Hepatocyte (in vitro differentiated cells): ENCODE measurements at places on chromosomes 5 and 9.

- DNase-seq, result no peak
These were observed 102.8 kb downstream of the PLK2 start for GRCh38 chr5:58357121-58357520.

GRCh38 chr5:151285683-151286082 lies 17.9 kb downstream of the SLC36A3 start:
- no peak for DNase-seq

GRCh38 chr5:38905516-38905915 lies 59.7 kb downstream of the OSMR start:
- no peak for DNase-seq

DNA sequence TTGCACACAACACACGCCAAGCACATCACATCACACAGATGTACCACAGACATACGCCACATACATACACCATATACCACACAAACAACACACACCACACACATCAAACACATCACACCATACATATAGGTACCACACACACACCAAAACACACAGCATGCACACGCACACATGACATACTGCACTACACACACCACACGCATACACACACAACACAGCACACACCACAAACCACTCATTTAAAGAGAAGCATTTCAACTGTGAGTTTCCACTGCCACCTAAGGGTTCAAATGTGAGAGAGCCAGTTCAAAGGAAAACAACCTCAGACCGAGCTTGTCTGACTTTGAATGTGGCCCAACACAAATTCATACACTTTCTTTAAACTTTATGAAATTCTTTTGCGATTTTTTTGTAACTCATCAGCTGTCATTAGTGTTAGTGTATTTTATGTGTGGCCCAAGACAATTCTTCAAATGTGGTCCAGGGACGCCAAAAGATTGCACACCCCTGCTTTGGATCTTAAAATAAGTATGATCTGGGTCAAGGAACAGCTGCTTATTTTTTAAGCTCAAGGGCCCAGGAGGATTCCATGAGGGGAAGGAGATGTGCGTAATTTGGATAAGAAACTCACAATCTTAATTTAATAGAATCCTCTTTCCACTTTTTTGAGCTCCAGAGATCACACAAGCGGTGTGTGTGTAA lies 494.6 kb downstream of the GADD45G start:
- peak; percentile 51 for DNase-seq

- DNase-seq, result no peak
These were observed 224.5 kb downstream of the DOCK8 start for GRCh38 chr9:438961-439768.

- DNase-seq, result no peak
These were observed 92.6 kb downstream of the TMEM174 start for GRCh38 chr5:73265641-73266040.

DNA sequence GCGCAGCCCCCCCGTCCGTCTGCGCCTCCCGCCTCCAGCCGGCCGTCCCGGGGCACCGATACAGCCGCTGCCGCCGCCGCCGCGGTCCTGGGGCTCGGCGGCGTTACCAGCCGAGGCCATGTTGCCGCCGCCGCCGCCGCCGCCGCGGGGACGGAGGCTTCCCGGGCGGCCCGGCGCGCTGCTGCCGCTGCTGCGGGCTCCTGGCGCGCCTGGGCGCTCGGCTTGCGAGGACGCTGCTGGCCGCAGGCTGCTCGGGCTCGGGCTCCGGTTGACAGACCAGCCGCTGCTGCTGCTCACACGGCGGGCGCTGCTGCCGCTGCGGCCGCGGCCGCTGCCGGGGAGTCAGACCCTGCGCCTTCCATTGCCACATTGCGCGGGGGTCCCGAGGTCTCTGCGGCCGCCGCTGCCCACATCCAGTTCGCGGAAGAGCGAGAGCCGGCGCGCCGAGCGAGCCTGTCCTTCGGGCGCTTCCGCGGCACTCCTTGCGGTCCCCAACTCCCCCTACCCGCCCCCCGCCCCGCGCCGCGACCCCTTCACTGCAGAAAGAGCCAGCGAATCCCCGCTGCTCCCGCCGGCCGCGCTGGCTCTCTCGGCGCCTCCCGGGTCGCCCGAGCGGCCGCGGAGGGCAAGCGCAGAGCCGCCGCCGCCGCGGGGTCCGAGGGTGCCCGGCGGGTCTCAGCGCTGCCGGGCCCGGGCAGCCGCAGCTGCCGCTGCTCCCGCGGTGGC lies 8.4 kb downstream of the PTCH1 start:
- DNase-seq, result peak; percentile 56

DNA sequence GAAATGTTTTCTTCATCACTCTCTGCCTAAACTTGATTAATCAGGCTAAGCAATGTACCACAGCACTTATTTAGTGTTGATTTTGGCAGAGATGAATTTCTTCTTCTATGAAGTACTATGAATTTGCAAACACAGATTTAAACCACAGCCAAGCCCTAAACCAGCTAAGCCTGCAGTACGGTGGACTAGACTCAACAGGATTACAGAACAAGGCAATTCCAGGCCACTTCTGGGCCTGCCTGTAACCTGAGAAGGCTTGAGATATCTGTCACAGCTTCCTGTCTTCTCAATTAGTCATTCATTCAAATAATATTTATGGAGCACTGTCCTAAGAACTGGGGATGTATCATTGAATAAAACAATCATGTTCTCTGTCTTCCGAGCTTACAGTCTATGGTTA lies 32.4 kb upstream of the CAST start:
- DNase-seq, result no peak
